ENCODE measurements at places on chromosomes 3 and 15.

GRCh38 chr15:88877415-88877814, 17.9 kb downstream of the HAPLN3 start:
- DNase-seq: no peak

- no peak for DNase-seq
Observed at GRCh38 chr15:41020311-41020710, 67.0 kb downstream of the CHAC1 start.

- no peak for DNase-seq
Observed at GRCh38 chr3:187014417-187014864, 84.1 kb downstream of the ST6GAL1 start.

DNA sequence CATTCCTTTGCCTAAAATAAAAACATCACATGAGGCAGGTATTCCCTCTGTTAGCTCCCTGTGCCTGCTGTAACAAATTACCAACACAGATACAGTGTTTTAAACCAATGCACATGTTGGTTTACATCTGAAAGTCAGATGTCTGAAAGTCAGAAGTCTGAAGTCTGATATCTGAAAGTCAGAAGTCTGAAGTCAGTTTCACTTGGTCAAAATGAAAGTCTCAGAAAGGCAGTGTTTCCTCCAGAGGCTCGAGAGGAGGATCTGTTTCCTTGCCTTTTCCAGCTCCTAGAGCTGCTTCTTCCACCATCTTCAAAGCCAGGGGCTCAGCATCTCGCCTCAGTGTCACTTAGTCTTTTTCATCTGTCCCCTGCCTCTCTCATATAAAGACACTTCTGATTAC, 22.0 kb downstream of the SST start:
- DNase-seq: no peak

DNA sequence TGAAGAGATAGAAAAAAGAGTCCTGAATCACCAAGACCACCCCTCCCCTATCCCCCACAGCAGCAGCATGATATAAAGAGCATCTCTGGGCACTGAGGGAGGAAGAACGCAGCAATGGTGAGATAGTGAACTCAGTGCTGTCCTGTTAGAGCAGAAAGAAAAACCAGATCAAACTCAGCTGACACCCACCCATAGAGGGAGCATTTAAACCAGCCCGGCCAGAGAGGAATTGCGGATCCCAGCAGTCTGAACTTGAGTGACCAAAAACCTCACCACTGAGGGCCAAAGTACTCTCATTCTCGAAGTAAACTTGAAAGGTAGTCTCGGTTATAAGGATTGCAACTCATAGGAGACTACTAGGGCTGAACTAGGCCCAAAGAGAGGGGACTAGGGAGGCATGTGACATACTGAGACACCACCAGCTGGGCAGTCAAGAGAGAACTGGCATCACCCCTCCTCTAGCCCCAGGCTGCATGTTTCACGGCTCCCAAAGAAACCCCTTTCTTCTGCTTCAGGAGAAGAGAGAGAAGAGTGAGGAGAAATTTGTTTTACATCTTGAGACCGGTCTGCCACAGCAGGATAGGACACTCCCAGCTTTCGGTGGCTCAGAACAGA, 39.2 kb upstream of the TGFBR2 start:
- DNase-seq: no peak

DNA sequence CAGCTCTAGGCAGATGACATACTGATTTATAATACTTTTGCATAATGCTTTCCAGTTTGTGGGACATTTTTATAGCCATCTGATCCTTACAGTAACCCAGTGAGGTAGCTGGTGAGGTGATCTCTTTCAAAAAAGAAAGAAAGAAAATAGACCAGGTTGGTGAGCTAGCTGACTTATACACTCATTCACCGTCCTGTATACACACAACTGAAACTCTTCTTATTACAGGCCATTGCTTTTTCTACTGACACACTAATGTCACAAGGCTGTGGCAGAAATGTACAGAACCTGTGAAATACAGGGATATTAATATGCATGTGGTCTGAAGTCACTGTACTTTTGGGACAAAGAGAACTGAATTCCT, 150.2 kb upstream of the BHLHE40 start:
- no peak for DNase-seq

DNA sequence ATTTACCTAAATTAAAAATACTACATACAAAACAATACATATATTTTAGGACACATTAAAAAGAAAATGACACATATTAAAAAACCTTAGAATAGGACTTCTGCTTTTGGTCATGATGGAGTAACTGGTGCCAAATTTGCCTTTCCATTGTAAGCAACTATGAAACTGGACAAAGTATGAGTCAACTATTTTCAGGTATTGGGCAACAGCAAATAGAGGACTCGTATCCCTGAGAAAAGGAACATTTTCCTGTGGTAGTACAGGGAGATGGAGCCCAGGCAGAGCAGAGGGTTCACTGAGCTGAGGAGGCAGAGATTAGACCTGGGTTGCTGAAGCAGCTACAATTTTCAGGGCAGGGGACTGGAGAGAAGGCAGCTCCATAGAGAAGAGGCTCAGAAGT, 14.7 kb downstream of the CCR1 start:
- DNase-seq: no peak

DNA sequence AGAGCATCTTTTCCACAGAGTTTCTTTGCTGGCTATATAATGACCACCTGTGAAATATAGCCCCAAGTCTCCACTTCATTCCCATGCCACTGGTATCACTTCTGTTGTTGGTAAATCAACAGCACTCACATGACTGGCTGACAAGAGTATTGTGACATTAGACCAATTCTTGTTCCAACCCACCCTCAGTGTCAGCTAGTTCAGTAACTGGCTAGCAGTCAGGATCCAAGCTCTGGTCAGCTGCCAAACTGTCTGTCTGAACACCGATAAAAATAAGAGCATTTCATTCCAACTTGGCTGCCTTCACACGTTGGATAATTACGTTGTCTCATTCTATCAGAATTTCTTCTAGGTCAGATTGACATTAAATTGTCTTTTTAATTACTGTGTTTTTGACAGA, 166.5 kb downstream of the USP13 start:
- DNase-seq: no peak

DNA sequence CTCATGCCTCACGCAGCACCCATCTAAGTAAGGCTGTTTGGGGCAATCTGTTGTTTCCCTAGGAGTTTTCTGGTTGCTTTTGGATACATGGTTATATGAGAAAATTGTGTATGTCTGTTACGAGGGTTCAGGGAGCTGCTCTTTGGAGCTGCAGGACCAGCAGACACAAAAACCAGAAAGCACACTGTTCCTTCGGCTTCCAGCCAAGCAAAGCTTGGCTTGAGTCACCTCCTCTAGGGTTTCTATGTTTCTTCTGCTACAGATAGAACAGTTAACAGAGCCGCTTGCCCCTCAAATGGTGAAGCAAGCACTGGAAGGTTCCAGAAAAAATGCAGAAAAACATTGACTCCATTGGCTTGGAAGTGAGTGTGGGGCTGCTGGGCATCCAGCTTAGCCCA, 49.2 kb upstream of the CTDSPL start:
- DNase-seq: no peak

GRCh38 chr3:14889205-14889604, 58.2 kb upstream of the NR2C2 start:
- DNase-seq: no peak

DNA sequence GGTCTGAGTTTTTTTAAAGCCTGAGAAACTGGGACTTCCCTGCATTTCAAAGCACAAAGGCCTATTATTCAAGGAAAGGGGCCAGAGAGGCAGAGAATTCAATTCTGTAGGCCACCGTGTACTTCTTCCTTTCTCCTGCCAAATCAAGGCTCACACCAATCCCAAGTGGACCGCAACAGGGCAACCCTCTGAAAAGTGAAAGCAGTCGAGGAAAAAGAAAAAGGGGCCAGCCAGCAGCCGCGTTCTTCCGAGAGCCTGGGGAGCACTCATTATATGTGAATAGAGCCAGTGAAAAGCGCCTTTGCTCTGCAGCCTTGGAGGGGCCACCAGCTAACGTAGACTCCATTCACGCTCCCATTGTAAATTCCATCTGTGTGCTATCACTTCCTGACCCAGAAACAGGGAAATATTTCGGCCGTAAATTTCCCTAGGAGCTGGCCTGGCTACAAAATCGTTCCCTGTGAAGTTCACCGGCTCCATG, 45.9 kb upstream of the THUMPD3 start:
- DNase-seq: no peak

GRCh38 chr3:160808838-160809237, 52.8 kb downstream of the PPM1L start:
- no peak for DNase-seq
